ENCODE measurements at places on chromosomes 2 and 18.

DNA sequence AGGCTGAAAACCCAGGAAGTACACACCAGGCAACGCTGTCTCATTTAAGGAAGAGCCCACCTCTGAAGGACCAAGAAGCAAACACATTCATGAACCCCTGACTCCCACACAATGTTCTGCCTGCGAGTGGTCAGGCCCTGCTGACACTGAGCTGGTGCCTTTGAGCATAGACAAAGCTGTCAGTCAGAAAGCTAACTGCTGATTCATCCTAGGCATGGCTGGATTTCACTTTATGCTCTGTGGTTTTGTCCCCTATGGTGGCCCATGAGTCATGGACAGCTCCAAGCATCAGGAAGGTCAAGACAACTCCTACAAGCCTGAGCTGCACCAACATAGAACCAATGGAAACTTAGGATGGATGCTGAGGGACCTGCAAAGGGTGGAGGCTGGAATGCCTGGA, 78.9 kb downstream of the UXS1 start:
- no peak for DNase-seq

- DNase-seq = no peak
These were observed 154.0 kb upstream of the TFPI start for GRCh38 chr2:187708272-187708671.

DNA sequence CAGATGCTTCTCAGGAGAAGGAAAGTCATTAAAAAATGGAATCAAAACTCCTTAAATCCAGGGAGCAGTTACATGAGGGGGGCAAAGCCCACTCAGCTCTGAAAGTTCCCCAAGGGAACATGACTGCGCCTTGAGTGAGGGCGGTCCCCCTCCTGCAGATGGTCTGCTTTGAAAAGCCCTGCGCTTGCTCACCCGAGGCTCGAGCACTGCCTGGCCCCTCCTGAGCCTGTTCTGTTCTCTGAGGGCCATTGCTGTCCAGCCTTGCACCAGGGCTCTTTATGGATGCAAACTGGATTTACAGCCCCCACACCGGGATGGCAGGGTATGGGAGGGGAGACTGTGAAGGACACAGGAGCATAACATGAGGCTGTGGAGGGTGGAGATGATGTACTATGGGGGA, 37.8 kb upstream of the DNMT3A start:
- no peak for DNase-seq

- no peak for DNase-seq
These were observed 265.5 kb downstream of the ATAD2B start for GRCh38 chr2:23661276-23662050.

DNA sequence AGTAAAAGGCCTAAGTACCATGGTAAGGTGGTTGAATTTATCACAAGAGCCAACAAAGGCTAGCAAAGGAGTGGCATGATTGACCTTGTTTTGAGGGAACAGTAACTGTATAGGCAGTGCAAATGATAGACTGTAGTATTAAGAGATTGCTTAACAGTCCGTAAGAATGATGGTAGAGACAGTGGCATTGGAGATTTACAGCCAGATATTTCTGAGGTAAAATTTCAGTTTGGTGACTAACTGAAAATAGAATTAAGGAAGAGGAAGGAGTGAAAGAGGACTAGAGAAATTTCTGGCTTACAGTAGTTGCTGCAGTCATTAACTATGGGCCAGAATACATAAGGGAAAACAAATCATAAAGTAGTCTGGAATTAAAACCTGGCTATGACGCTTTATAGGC, 4.4 kb upstream of the BAZ2B start:
- DNase-seq = no peak

DNA sequence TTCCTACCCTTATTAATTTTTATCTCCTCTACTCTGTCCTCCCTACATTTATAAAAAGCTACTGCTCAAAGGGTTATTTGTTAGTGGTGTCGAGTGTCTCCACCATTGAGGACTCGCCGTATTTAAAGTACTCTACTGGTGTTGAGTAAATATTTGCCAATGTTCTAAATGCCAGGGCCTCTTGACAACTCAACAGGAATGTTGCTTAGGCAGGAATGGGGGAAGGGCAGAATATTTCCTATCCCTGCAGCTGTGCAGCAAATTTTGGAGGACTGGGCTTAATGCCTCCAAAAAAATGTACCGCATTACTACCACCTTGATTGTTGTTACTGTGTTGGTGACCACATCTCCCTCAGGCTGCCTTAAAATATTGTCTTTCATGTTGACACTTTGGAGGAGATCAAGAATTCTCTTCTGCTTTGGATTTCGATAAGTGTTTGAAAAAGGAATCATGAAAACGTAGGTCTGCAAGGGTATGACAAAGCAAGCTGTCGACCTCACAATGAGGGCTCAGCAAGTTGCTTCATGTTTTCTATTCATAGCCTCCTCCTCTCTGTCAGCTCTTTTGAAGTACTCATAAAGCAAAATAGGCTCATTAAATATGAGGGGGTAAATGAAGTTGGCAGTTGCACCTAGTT, 84.3 kb downstream of the EFEMP1 start:
- DNase-seq = no peak

GRCh38 chr2:17830053-17831034, 14.1 kb downstream of the MSGN1 start:
- DNase-seq = peak; percentile 81

DNA sequence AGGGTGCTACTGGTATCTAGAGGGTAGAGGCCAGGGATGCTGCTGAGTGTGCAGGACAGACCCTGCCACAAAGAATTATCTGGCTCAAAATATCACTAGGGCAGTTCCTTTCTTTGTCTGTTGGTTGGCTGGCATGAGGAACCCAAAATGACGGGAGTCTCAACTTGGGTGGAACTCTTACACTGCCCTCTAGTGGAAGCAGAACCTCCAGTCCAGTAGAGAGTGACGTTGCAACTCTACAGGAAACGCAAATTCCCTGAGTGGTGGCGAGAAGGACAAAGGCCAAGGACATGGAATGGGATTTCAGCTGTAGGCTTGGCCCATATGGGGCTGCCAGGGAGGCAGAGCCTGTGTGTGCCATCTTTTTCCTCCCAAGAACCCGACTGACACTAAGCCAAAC, 47.1 kb downstream of the COPS8 start:
- DNase-seq = no peak

- DNase-seq = no peak
These were observed 140.2 kb upstream of the ETAA1 start for GRCh38 chr2:67256892-67257291.

DNA sequence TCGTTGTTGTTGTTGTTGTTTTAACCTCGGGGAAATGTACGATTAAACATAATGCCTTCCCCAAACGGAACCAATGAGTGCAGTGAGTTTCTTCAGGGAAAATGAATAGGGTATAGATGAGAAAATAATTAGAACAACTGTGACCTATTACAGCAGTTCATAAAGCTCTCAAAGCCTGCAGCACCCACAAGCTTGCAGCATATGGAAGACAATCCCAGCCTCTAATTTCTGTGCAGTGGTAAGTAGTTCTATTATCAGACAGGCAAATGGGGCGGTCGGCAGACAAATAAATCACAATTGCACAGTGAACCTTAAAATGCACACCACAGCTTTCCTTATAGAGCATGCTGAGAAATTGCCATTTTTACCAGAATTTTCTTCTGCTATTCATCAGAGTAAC, 159.5 kb downstream of the MYT1L start:
- DNase-seq = no peak

- DNase-seq = no peak
These were observed 848 bp downstream of the TMSB10 start for GRCh38 chr2:84906108-84906899.

All from left forelimb (tissue), 1 donor.